ENCODE measurements at places on chromosomes 11 and 22. TPM values are rescaled to one million over a fixed set of nuclear protein-coding genes. Genes with fewer than 3 reads are reported as not detected.

RIBC2 gene
- 1.9 TPM for total RNA-seq

PRR5L gene
- total RNA-seq = 12.9 TPM

NXF1 gene
- total RNA-seq = 22.5 TPM

KREMEN1 gene
- 9.1 TPM for total RNA-seq

- DNase-seq = peak; percentile 88
Measured at GRCh38 chr11:66002648-66003225, 434 bp downstream of the BANF1 start.

- no peak for DNase-seq
Measured at GRCh38 chr11:29184939-29185890, 831.6 kb downstream of the KCNA4 start.

- DNase-seq = no peak
Measured at GRCh38 chr11:36427079-36427478, 83.0 kb downstream of the TRAF6 start.

- no peak for DNase-seq
Measured at GRCh38 chr22:34116126-34116525, 195.8 kb upstream of the LARGE1 start.

DNA sequence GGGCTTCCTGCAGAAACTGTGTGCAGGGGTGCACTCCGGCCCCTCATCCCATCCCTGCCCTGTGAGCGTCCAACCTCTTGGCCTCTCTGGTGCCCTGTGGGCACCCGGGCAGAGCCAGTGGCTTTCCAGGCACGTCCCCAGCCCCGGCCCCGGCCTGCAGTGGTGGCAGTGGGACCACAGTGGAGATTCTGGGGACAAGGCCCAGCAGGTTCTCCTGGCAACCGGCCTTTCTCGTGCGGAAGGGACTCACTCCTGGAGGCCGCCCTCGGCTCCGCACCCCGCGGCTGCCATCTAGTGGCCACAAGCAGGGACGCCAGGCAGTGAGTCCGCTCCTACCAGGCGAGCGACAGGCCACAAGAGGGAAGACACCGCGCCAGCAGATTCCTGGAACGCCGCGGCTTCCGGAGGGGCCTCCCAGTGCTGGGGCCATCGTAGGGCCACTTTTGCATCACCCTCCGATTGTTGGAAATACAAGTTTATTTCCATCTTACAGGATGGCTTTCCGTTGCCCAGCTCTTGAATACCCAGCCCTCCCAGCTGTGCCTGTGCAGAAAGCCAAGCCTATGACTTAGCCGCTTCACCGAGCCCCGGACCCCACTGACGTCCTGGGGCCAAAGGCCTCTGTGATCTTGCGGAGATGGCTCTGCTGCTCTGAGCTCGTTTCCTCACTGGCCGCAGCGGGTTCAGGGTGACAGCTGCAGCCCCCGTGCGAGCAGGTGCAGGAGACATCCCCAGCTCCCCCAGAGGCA is 357.3 kb downstream of the CTTN start:
- DNase-seq = peak; percentile 85

GRCh38 chr11:980438-981357 is 55.0 kb downstream of the AP2A2 start:
- peak; percentile 68 for DNase-seq

GRCh38 chr11:12636871-12637410 is 37.3 kb upstream of the TEAD1 start:
- no peak for DNase-seq

DNA sequence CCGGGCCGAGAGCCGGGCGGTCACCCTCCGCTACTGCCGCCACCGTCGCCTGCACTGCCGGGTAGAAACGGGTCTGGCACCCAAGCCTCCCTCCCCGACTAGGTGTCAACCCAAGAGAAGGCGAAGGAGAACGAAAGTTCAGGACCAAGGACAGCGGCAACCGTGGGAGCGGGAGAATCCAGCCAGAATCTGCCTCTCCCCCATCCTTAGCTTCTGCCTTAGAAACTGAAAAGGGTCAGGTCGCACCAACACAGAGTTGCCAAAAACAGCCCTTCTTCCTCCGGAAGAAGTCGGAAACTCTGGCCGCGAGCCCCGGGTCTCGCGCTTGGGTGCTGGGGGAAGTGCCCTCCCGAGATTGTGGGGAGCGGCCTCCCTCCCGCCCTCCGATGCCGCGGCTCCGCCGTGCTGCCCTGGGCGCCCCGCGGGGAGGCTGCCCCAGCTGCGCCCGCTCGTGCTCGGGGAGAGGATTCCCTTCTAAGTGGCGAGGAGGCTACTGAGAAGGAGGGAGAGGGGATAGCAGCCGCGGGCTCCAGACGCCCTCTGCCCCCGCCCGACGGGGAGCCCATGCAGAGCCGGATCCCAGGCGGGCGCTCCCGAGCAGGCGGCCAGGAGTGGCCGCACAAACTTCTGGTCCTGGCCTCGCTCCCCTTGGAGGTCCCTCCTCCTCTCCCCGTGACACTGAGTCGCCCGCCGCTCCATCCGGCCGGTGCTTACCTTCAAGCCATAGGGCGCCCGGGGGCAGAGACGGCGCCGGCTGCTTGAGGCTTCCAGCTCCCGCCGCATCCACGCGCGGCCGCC is 637 bp downstream of the DRD2 start:
- DNase-seq = no peak

DNA sequence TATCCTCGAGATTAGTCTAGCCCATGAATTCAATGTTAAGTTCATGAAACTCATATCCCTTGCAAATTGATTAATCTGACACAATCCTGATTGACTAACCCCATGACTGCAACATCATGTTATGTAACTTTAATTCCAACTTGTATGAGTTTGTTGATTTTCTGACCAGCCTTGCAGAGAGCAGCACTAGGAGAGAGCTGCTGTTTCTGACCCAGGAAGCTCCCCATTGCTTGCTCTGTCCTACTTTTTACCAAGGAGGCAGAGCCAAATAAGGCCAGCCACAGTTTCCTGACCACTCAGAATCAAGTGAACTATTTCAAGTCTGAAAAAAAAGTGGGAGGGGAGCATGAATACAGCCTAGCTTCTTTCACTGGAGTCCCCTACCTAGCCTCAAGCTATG is 13.2 kb downstream of the MPZL3 start:
- DNase-seq = no peak

GRCh38 chr11:83156996-83157593 is at the start of gene PCF11:
TSS of gene PCF11 (plus strand) at chr11:83157131. CDS start at chr11:83157440, 309 bp downstream.
- DNase-seq = peak; percentile 66

DNA sequence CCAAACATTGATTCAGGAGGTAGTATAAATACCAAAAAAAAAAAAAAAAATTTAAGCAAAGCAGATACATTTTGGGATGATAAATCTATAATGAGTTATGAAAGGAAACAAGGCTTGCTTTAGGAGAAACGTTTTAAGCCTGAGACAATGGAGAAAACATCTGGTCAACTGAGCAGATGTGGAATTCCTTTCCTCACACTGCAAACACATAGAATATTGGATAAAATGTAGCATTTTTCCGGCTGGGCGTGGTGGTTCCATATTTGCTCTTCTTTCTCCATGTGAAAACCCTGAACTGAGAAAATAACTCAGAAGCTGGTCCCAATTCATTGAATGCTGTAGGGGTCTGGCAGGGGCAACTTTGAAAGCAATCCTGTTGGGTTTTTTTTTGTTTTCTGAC is 33.9 kb downstream of the ENDOD1 start:
- no peak for DNase-seq
